Activated CD8-positive, alpha-beta T cell treated with anti-CD3 and anti-CD28 coated beads, Interleukin-2, amount 10 ng/mL, durations not matched to agents 7 days and 5 days (primary cell): ENCODE measurements at places on chromosomes 11 and 22. TPM values are rescaled to one million over a fixed set of nuclear protein-coding genes. Genes with fewer than 3 reads are reported as not detected.
A peak's percentile ranks its signal among the peaks of the same experiment; 100 is the strongest.

PACSIN2 gene
- 30.8 TPM for total RNA-seq

KCNQ1OT1 gene
- total RNA-seq, result 0.26 TPM

SPINDOC gene
- 49.1 TPM for total RNA-seq

TMPRSS4 gene
- 0.50 TPM for total RNA-seq

OR5L2 gene
- not detected for total RNA-seq

TMEM86A gene
- 0.52 TPM for total RNA-seq

GAL gene
- not detected for total RNA-seq

SLC22A25 gene
- not detected for total RNA-seq

FAM227A gene
- 0.89 TPM for total RNA-seq

ENDOD1 gene
- 23.9 TPM for total RNA-seq

SUSD2 gene
- 1.3 TPM for total RNA-seq

DBX1 gene
- total RNA-seq, result not detected

PARVG gene
- 186 TPM for total RNA-seq

HBD gene
- not detected for total RNA-seq

MS4A3 gene
- total RNA-seq, result not detected

DNA sequence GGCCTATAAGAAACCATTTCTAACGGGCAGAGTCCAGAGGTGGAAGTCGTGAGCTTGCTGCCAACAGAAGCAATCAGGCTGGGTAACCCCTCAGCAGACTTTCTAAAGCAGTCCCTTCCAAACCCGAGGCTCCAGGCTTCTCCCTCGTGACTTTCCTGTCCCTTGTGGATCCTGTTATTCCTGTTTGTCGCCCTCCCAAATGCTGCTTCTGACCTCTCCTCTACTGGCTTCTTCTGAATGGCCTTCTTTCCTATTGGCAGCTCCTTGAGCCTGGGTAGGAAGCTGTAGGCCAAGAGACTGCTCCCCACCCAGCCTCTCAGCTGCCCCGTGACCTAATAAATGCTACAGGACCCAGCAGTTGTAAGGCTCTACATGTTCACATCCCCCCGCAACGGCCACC, 35.0 kb downstream of the MAFF start:
- H3K4me1 ChIP-seq, result no peaks in the 10 kb centered on the region
- H3K4me3 ChIP-seq, result no peak overlapping the region
- H3K36me3 ChIP-seq, result no peaks in the 10 kb centered on the region

DNA sequence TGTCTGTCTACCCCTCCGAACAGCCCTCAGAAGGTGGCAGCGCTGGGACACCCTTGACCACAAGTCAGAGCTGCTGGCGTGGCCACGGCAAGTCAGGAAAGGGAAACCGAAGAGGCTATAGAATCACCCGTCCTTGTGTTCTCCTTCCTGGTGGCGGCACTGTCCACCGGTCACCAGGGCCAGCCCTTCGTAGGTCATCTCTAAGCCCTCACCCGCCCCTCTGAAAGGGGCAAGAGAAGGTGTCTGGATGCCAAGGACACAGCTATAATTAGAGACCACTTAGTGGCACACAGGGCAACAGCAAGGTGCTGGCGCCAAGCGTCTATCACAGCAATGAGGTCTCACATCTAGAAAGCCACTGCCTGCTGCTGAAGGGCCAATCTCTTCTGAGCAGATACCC, 320.9 kb downstream of the SHANK2 start:
- H3K4me1 ChIP-seq, result no peaks in the 10 kb centered on the region
- no peak for DNase-seq
- no peaks in the 10 kb centered on the region for H3K36me3 ChIP-seq

- H3K36me3 ChIP-seq, result no peaks in the 10 kb centered on the region
- H3K27ac ChIP-seq, result no peak overlapping the region
- H3K4me3 ChIP-seq, result no peak overlapping the region
- no peak for DNase-seq
- peaks cover 38% of the 10 kb centered on the region for H3K27me3 ChIP-seq
These were observed 1.8 kb upstream of the DUSP8 start for GRCh38 chr11:1573903-1574237.

- H3K4me3 ChIP-seq, result no peak overlapping the region
- H3K27ac ChIP-seq, result no peak overlapping the region
- peaks cover 6% of the 10 kb centered on the region for H3K36me3 ChIP-seq
- no peak for DNase-seq
These were observed 2.3 kb downstream of the NIPSNAP1 start for GRCh38 chr22:29578462-29579200.

GRCh38 chr22:47166033-47166404, 403.6 kb downstream of the TBC1D22A start:
- H3K4me1 ChIP-seq, result no peaks in the 10 kb centered on the region
- H3K4me3 ChIP-seq, result no peak overlapping the region
- peaks cover 2% of the 10 kb centered on the region for H3K36me3 ChIP-seq
- H3K27ac ChIP-seq, result no peak overlapping the region
- H3K27me3 ChIP-seq, result no peaks in the 10 kb centered on the region
- no peak for DNase-seq

GRCh38 chr11:45766469-45766868, 38.5 kb upstream of the SLC35C1 start:
- no peak for DNase-seq
- H3K36me3 ChIP-seq, result no peaks in the 10 kb centered on the region
- no peak overlapping the region for H3K4me3 ChIP-seq
- peaks cover 5% of the 10 kb centered on the region for H3K4me1 ChIP-seq

- no peak for DNase-seq
- H3K27ac ChIP-seq, result no peak overlapping the region
- H3K27me3 ChIP-seq, result no peaks in the 10 kb centered on the region
- no peaks in the 10 kb centered on the region for H3K36me3 ChIP-seq
- H3K4me3 ChIP-seq, result no peak overlapping the region
- H3K4me1 ChIP-seq, result no peaks in the 10 kb centered on the region
These were observed 14.8 kb upstream of the H19 start for GRCh38 chr11:2012440-2012839.

GRCh38 chr11:126139111-126140091, 72.0 kb downstream of the RPUSD4 start:
- no peak for DNase-seq
- no peaks in the 10 kb centered on the region for H3K36me3 ChIP-seq
- no peaks in the 10 kb centered on the region for H3K4me1 ChIP-seq
- H3K4me3 ChIP-seq, result no peak overlapping the region
- H3K27ac ChIP-seq, result no peak overlapping the region
- H3K27me3 ChIP-seq, result peaks cover 24% of the 10 kb centered on the region

DNA sequence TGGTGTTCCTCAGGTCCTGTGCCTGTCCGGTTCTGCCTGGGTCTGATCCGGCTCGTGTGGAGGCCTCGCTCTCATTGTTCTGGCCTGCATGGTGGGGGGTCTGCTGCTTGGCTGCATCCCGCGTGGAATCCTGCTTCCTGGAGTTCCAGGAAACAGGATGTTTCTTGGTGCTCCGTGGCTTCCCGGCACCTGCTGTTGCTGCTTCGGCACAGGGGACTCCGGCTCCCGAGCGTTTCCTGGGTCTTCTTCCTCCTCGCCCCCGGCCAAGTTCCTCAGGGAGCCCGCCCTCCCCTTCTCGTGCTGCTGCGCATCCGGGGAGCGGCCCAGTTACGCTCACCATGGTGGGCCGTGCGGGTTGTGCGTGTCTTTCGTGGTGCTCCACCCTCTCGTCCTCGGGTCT, 29.9 kb downstream of the GLB1L2 start:
- no peak overlapping the region for H3K4me3 ChIP-seq
- peaks cover 4% of the 10 kb centered on the region for H3K27me3 ChIP-seq
- no peaks in the 10 kb centered on the region for H3K36me3 ChIP-seq
- no peak for DNase-seq

DNA sequence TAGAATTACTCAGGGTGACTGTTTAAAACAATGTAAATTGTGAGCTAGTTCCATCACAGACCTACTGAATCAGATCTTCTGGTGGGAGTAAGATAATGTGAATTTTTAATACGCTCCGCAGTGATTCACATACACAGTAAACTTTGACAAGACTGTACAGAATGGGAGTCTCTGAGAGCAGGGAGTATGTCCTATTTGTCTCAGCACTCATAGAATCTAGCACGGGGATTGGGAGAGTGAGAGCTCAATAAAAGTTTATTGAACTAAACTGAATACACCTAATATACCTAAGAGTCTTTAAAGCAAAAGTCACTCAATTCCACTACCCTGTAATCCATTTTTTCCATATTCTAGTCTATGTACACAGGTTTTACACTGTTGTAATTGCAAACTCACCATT, 11.2 kb upstream of the GAB2 start:
- H3K36me3 ChIP-seq, result peaks cover 4% of the 10 kb centered on the region
- H3K4me1 ChIP-seq, result peaks cover 38% of the 10 kb centered on the region
- no peaks in the 10 kb centered on the region for H3K27me3 ChIP-seq
- H3K4me3 ChIP-seq, result no peak overlapping the region
- H3K27ac ChIP-seq, result no peak overlapping the region

- no peak for DNase-seq
- H3K36me3 ChIP-seq, result no peaks in the 10 kb centered on the region
- peaks cover 7% of the 10 kb centered on the region for H3K27me3 ChIP-seq
- H3K4me1 ChIP-seq, result peaks cover 7% of the 10 kb centered on the region
- H3K27ac ChIP-seq, result no peak overlapping the region
- no peak overlapping the region for H3K4me3 ChIP-seq
These were observed 51.0 kb downstream of the SVIP start for GRCh38 chr11:22778642-22779041.

DNA sequence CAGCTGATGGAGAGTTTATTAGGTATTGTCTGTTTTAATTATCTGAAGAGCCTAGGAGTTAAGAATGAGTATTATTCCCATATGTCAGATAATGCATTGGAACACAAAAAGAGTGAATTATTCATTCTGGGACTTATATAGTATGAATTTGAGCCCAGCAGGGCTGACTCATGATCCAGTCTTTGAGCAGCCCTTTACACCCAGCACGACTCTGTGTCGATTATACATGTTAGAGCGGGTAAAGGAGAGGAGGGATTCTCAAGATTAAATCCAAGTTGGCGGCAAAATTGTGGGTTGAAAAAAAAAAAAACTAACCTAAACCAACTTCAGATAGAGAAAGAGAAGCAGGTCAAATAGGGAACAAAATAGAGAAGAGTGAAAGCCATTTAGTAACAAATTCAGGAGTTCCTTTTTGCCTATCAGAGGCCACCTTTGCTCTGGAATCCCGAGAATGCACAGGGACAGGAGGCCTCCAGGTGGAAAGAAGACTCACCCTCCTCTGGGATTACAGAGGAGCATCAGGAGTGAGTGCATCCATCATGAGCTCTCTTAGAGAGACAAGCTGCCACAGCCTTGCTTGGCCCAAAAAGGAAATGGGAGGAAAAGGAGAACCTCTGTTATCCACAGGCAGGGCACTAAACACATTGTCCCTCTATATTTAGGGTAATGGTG, 3.1 kb downstream of the MRGPRX1 start:
- DNase-seq, result no peak
- peaks cover 3% of the 10 kb centered on the region for H3K27me3 ChIP-seq
- H3K27ac ChIP-seq, result no peak overlapping the region
- no peak overlapping the region for H3K4me3 ChIP-seq
- no peaks in the 10 kb centered on the region for H3K4me1 ChIP-seq

GRCh38 chr11:43989162-43989981, 46.9 kb downstream of the C11orf96 start:
- no peaks in the 10 kb centered on the region for H3K4me1 ChIP-seq
- peaks cover 2% of the 10 kb centered on the region for H3K27me3 ChIP-seq
- H3K27ac ChIP-seq, result no peak overlapping the region
- H3K36me3 ChIP-seq, result no peaks in the 10 kb centered on the region

DNA sequence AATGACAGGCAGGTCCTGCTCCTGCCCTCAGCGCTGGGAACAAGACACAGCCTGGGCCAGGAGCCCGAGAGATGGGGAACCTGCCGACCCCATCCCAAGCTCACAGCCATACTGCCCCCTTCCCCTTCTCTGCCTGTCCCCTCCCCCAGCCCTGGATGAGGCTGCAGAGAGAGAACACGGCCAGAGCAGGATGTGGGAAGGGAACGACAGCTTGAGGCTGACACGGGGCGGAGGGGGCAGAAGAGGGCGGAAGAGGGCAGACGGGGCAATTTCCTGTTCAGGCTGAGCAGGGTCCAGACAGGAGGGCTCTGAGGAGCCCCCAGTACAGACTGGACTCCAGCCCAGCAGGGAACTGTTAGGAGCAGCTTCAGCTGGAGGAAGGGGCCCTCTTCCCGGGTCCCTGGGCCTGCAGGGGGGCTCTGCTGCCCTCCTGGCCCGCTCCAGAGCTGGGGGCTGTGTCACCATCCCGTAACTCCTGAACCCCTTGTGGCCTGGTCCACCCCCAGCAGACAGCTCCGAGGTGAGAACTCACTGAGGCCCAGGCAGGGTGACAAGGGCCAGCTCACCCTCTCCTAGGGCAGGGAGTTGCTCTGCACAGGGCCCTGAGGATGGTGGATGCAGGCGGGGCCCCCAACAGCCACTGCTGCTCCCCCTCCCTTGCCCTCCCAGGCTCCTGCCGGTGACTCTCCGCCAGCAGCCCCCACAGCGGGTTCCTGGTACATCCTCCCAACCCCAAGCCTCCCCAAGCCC, 5.7 kb downstream of the CTSD start:
- peaks cover 82% of the 10 kb centered on the region for H3K4me1 ChIP-seq
- peaks cover 63% of the 10 kb centered on the region for H3K36me3 ChIP-seq
- peak; percentile 85 for DNase-seq
- H3K27me3 ChIP-seq, result no peaks in the 10 kb centered on the region

- peaks cover 3% of the 10 kb centered on the region for H3K36me3 ChIP-seq
- H3K27me3 ChIP-seq, result peaks cover 13% of the 10 kb centered on the region
- H3K27ac ChIP-seq, result no peak overlapping the region
- peak overlapping the region; percentile 45 for H3K4me3 ChIP-seq
- peaks cover 13% of the 10 kb centered on the region for H3K4me1 ChIP-seq
These were observed 76.8 kb upstream of the VPREB1 start for GRCh38 chr22:22167791-22168189.

DNA sequence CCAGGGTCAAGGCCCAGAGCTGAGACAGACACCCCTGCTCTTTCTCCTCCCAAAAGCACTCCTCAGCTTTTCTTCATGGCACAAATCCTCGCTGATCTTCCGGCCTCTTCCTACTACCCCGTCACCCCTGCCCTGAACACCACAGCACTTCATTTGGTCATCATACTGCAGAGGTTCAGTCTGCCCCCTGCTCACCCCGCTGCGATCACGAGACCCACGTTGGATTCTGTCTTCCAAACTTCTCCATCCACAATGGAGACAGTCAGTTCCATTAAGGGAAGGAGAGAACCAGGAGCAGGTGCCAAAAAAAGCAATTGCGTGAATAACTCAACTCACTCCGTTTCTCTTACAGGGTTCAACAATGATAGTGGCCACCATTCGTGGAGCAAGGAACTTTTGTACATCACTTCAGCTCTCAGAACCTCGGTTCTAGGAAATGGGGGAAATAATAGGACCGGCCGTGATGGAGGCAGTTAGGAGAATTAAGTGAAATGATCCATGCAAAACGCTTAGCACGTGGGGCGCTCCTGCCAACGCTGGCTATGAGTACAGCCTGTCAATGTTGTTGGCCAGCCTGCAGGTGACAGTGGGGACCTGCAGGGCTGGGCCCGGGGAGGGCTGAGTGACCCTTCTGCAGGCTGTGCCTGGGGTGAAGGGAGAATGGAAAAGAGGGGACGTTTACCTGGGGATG, 45.9 kb downstream of the MN1 start:
- no peaks in the 10 kb centered on the region for H3K36me3 ChIP-seq
- no peaks in the 10 kb centered on the region for H3K4me1 ChIP-seq
- DNase-seq, result no peak
- H3K27me3 ChIP-seq, result no peaks in the 10 kb centered on the region
- H3K4me3 ChIP-seq, result no peak overlapping the region
